ENCODE measurements at places on chromosomes 5 and 9.

DNA sequence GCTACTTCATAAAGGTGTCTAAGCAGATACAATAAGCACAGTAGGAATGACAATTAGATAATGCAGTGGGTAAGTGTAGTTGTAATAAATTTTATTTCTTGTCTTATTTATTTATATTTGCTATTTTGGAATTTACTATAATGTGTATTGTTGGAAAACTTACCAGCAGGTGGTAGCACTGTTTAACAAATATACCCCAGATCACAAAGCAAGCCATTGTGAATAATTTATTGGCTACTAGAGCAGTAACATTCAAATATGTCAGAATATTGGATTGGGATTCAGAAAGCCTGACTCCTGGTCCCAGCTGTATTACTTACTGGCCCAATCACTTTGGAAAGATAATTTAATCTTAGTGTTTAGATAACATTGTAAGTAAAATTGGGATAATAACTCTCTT, 78.0 kb downstream of the ISOC1 start:
- DNase-seq: no peak

- no peak for DNase-seq
Measured at GRCh38 chr5:126561908-126562307, 33.1 kb downstream of the ALDH7A1 start.

DNA sequence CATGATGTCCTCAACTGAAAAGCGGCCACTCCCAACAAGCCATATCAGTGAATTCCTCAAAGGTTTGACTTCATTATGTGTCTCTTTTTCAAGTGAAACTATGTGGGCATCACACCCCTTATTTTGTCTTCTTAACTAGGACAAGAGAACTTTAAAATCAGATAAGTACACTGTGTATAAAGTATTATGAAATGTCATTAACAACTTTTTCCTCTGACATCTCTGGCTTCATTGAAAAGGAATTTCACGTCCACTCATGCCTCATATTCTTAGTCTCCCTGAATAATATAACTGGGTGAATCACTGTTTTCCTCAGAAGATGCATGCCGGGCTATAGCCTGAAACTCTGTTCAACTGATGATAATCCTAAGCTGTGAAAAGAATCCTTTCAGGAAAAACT, 415.8 kb downstream of the ACTL7B start:
- peak; percentile 86 for DNase-seq

DNA sequence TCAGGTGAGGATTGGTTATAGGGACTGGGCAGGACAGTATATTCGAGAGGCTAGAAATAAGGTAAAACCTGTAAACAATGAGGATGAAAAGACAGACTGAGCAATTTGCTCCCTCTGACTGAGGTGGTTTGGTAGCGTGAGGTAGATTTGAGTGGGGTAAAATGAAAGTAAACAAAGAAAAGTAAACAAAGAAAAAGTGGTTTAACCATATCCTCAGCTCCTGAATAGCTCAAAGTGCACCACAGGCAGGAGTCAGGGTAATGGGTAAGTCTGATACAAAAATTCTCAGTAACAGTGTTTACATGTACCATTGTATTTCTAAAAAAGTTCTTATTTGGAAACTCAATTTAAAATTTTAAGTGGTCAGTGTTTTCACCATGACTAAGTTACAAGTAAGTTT, 203.1 kb upstream of the ARRDC3 start:
- no peak for DNase-seq

DNA sequence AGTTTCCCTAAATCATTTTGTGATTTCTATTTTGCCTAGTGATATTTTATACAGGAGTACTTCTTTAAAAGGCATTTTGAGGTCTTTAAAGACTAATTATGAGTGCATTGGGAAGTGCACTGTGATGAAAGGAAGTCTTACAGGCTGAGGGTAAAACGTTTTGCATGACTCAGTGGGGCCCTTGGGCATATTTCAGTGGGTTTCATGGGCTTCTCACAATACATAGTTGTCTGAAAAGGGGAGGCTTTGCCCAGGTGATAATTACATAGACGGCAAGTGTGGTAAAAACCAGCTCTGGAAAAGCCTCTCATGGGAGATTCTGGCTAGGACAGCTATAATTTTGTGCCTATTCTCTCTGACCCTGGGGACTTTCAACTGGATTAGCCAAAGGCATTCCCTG, 387.2 kb downstream of the ARHGEF28 start:
- no peak for DNase-seq

DNA sequence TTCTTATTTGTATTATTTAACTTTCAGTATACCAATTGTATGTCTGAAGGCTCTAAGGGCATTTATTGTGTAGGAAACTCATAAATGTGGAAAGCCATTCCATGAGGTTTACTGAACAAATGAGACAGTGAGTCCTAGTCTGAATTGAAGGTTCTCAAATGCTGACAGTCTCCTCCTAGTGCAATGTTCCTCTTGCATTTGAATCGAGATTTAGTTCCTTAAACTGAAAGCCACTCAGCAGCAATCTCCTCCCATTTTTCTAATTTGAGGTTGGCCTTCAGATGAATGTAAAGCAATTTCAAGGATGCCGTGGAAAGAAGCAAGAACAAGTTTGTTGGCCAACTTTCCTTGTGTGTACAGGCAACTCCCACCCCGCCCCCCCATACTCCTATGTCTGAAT, 493.2 kb upstream of the KLF4 start:
- no peak for DNase-seq

GRCh38 chr5:73120222-73121118, at the start of gene TMEM171:
TSS of gene TMEM171 (plus strand) at chr5:73120575. CDS start at chr5:73123374, 2,799 bp downstream.
- DNase-seq: peak; percentile 62

DNA sequence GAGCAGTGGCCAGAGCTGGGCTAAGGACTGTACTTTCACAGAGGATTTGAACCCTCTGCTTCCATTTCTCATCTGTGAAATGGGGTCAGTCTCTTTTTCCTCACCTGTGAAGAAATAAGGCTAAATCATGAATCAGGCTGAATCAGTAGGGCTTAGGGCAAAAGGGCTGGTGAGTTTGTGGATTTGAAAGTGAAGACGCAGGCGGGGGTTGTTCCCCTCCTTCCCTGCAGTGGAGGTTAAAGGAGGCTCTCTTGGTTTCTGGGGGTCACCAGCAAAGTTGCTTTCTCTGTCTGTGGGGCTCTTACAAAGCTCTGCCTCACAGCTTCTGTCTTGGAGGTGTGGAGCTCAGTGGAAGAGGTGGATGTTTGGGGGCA, 17.6 kb upstream of the NDST1 start:
- no peak for DNase-seq

DNA sequence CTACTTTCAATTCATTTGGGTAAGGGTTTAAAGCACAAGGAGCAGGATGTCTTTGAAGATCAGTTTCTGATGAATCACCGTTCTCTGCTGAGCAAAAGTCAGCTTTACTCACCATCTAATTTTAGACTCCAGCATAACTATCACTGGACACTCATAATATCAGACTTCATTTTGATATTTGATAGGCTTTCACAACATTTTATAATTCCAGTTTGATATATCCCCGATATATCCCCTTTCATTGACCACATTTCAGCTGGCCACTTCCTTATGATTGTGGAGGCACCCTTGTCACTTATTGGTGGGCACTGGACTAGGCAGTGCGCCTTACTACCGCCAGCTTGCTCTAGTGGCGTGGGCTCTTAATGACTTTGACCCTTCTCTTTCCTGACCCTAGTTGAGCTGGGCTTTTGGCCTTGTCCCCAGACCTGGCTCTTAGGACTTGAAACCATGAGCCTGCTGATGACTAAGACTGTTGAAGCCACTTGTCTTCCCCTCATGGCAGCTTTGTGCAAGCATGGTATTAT, 46.8 kb downstream of the CYSTM1 start:
- DNase-seq: peak; percentile 80

DNA sequence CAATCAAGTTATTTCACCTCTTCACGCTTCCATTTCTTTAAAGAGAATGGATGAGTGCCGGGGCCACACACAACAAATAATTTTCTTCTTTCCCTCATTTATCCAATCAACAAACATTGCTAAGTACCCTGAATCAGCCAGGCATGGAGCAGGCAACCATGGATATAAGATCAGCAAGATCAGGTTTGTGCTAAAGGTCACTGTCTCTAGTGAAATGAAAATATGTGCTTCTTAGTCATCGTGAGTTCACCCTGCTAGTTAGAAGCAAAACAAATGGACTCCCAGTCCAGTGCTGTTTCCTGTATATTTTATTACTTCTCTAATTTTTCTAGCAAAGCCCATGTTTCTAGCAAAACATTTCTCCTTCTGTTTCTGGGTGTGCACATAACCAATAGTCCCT, 629.2 kb downstream of the BNC2 start:
- peak; percentile 77 for DNase-seq

DNA sequence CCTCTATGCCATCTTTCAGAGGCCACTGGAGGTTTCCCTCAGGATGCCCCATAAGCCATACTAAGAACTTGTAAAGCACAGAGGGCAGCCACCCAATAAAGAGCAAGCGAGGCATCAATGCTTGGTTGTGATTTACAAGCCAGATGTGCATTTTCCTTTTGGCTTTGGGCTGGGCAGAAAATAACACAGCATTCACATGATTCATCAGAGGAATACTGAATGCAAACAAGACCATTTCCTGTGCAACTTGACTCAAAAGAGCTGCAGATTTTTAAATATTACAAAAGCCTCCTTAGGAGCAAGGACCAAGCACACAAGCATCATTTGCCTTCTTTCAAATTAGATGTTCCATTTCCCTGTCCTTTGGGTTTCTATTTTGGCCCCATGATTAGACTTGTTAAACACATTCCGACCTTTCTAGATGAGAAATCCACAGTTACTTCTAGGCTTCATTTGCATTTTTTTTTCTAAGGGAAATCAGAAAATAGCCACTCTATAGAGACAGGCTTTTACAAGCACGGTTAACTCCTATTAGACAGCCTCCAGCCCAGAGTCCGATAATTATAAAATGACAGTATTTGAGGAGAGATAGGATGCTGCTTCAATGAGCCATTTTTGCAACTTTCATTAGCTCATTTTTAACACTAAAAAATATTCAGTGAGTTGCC, 207.8 kb downstream of the SEMA5A start:
- peak; percentile 90 for DNase-seq

GRCh38 chr5:75192804-75193203, 43.9 kb downstream of the ANKRD31 start:
- DNase-seq: no peak

- DNase-seq: no peak
Measured at GRCh38 chr9:91086657-91087461, 274.9 kb downstream of the AUH start.

- DNase-seq: no peak
Measured at GRCh38 chr9:95499046-95499676, 17.6 kb downstream of the PTCH1 start.

GRCh38 chr9:130323051-130323745, 57.6 kb downstream of the HMCN2 start:
- no peak for DNase-seq

- DNase-seq: peak; percentile 89
Measured at GRCh38 chr5:124963236-124963919, 216.9 kb upstream of the ZNF608 start.

- no peak for DNase-seq
Measured at GRCh38 chr5:135814812-135815211, 19.7 kb upstream of the SLC25A48 start.

DNA sequence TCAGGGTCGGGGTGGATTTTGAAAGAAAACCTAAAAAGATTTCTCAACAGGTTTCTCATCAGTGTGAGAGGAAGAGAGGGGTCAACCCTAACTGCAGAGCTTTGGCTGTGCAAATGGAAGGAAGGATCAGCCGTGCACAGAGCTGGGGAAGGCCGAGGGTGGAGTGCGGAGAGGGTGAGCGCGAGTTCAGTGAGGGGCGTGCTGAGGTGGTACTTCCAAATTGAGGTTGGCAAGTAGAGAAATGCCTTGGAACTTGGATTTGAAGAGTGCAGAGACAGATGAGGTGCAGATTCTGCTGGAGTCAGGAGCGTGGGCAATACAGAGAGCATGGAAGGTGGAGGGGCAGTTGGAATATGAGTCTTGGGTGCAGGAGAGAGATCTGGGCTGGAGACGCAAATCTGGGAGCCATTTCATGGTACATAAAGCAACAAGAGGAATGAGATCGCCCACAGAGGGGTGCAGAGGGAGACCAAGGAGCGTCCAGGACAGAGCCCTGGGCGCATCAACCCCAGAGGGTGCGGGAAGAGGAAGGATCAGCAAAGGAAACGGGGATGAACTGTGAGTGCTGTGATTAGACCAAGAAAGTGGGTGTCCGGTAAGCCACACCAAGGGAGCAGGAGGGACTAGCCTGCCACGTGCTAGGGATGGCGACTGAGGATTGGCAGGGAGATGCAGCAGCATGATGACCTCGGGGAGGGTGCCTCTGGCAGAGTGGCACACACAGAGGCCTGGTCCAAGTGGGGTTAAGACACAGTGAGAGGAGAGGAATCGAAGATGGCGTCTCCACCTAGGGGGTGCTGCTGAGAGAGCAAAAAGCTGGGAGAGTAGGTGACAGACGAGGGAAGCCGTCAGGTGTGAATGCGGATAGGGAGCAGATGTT, 105.8 kb downstream of the ADAMTS2 start:
- DNase-seq: no peak
